ENCODE measurements at places on chromosomes 7 and 10.

- DNase-seq, result peak; percentile 85
These were observed 128.7 kb upstream of the LYZL1 start for GRCh38 chr10:29160150-29160617.

GRCh38 chr7:117077658-117078057, 124.4 kb downstream of the ST7 start:
- no peak for DNase-seq

GRCh38 chr10:93465806-93466675, 16.1 kb downstream of the MYOF start:
- DNase-seq, result peak; percentile 98

DNA sequence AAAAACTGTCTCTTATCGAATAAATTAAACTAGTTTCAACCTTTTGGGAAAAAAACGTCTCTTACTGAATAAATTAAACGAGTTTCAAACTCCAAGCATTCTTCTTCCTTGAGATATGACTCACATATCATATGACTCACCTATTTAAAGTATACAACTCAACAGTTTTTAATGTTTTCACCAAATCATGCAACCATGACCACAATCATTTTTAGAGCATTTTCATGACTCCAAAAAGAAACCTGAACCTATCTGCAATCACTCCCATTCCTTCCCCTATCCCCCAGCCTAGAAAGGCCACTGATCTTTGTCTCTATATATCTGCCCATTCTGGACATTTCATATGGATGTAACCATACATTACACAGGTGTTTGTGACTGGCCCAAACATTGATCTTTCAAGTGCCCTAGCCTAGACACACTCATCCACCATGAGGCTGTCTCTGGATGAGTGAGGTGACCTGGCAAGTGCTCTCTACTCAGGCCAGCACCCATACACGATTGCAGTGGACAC, 115.3 kb downstream of the PIP4K2A start:
- DNase-seq, result peak; percentile 84

DNA sequence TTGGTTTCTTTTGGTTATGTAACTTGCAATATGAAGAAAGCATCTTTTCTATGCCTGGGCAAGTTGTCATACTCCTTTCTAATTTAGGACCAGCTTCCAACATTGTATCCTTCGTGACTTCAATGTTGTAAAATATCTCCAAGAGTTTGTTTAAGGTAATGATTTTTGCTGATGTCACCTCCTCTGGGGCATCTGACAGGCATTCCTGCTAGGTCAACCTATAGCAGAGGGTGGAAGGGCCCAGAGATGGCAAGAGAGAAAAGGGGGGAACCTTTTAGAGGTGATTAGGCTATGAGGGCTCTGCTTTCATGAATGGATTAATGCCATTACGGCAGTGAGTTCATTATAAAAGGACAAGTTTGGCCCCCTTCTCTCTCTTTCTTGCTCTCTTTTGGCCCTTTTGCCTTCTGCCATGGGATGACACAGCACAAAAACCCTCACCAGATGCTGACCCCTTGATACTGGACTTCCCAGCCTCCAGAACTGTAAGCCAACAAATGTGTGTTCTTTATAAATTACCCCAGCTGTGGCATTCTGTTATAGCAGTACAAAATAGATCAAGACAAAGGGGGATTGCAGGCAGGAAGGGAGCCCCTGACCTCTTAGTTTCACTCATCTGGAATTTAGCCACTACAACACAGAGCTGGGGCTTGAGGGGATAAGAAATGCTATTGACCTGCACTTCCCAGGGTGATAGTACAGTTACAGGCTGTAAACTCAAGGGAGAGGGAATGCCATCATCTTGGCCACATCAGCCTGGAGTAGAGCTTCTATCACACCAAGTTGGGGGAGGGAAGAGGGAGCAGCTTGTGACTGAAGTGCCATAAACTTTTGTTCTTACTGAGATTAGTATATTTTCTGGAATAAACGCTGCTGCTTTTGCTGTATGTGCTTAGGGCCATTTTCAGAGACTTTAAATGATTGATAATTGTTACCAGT, 195.9 kb downstream of the CFTR start:
- no peak for DNase-seq

- DNase-seq, result no peak
These were observed 109.2 kb upstream of the AGK start for GRCh38 chr7:141441837-141442627.

- no peak for DNase-seq
These were observed 122.9 kb upstream of the LYZL2 start for GRCh38 chr10:30752481-30752881.

- DNase-seq, result no peak
These were observed 169.0 kb downstream of the AKR1D1 start for GRCh38 chr7:138245216-138245615.

- no peak for DNase-seq
These were observed 19.4 kb downstream of the HIPK2 start for GRCh38 chr7:139758388-139758787.

GRCh38 chr7:132760244-132760623, 184.0 kb upstream of the PLXNA4 start:
- DNase-seq, result no peak

- no peak for DNase-seq
These were observed 230.3 kb upstream of the GHITM start for GRCh38 chr10:83909001-83909400.

GRCh38 chr10:24642921-24643678, 80.6 kb downstream of the ARHGAP21 start:
- peak; percentile 88 for DNase-seq

GRCh38 chr7:81478664-81479063, 291.2 kb downstream of the HGF start:
- no peak for DNase-seq

All from HFFc6 (cell line).